ENCODE measurements at places on chromosomes 16 and 17.

GRCh38 chr16:28086186-28087139, 22.9 kb upstream of the GSG1L start:
- DNase-seq, result no peak

GRCh38 chr17:3794557-3795389, 6.2 kb downstream of the ITGAE start:
- no peak for DNase-seq

- DNase-seq, result peak; percentile 69
Observed at GRCh38 chr17:57889892-57890856, 40.3 kb upstream of the MRPS23 start.

DNA sequence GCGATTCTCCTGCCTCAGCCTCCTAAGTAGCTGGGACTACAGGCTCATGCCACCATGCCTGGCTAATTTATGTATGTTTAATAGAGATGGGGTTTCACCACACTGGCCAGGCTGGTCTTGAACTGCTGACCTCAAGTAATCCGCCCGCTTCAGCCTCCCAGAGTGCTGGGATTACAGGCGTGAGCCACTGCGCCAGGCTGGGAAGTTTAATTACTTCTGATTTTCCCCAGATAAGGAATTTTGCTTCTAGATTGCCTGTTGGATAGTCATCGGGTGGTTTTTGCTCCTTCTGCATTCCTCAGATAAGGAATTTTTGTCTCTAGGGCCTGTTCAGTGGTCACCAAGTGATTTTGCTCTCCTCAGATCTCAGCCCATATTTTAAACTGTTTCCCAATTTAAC, 112.5 kb downstream of the MAP2K4 start:
- no peak for DNase-seq

- DNase-seq, result no peak
Observed at GRCh38 chr16:85550422-85550864, 62.7 kb upstream of the GSE1 start.

DNA sequence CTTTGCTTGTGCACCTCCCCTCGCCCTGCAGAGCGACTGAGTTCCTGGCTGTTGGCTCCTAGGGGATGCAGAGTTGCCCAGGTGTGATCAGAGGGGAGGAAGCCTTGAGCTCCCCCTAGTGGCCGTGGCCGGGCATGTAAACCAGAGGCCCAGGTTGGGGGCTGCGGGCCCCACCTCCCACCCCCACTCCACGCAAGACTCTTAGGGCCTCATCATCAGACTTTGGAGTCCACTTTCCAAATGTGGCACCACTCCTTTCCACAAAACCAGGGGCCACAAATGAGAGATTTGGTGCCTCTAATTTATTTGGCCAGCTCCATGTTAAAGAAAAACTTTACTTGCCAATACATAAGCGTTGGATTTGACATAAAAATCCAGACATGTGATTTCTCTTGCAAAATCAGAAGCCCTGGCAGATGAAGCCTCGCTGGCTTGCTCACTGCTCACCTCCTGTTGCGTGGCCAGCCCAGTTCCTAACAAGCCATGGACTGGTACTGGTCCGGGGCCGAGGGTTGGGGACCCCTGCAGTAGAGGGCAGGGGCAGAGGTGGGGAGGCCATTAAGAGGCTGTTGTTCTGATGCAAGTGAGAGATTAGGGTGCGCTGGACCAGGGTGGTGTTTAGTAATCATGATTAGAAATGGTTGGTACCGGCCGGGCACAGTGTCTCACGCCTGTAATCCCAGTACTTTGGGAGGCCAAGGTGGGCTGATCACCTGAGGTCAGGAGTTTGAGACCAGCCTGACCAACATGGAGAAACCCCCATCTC, 28.7 kb upstream of the GAS7 start:
- peak; percentile 31 for DNase-seq

DNA sequence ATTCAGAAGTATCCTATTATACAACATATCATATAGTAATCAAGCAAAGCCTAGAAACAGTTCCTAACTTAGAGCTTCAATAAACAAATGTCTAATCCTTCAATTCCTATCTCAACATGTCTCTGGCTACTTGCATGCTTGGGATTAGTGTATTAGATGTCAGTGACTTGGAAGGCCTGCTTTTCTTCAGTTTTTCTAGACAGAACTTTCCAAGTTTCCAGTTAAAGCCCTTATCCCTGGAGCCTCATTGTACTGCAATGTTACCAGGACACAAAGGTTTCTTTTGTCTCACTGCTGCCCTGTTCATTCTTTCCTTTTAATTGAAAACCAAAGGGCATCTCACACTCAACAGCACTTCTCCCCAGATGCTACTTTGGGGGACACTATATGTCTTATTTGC, 16.5 kb downstream of the PSME3IP1 start:
- no peak for DNase-seq

DNA sequence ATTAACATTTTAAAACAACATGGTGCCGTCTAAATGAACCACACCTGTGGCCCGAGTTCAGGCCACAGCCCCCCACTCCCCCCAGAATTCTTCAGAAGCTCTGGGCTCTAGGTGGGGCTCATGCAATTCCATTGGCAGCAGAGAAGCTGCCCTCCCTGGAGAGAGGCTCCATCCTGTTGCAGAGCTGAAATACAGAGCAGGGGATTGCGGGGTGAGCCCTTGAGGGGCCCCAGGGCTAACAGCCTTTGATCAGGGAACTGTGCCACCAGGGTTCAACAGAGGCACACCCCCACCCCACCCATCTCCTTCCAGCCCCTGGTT, 69.3 kb downstream of the ABR start:
- DNase-seq, result peak; percentile 79

- peak; percentile 75 for DNase-seq
Observed at GRCh38 chr16:3058139-3059030, 7.1 kb upstream of the IL32 start.

DNA sequence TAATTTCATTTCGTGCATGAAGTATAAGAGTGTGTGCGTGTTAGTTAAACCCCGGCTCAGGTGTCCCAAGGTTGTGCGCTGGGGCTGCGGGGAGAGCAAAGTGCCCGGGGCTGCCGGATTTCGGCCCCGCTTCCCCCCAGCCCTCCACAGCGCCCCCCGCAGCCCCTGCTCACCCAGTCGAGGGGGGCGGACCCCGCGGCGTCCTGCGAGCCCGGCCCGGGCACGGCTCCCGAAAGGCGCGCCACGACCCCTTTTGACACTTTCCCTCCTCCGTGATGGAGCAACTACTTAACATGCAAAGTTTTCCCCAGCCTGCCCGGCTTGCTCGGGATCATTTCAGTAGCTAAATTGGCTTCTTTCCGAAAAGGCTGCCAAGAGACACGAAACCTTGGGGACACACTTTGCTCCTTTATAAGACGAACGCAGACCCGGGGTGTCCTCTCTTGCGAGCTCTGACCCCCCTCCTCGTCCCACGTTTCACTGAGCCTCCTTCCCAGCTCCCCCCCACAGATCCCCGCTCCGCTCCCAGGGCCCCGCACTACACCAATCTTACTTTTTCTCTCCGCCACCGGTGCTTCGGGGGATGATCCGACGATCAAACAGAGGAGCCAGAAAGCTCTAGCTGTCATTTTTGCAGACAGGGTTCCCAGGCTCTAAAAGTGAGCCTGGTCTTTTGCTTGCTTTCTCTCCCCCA, 552 bp downstream of the C17orf58 start:
- DNase-seq, result peak; percentile 19

DNA sequence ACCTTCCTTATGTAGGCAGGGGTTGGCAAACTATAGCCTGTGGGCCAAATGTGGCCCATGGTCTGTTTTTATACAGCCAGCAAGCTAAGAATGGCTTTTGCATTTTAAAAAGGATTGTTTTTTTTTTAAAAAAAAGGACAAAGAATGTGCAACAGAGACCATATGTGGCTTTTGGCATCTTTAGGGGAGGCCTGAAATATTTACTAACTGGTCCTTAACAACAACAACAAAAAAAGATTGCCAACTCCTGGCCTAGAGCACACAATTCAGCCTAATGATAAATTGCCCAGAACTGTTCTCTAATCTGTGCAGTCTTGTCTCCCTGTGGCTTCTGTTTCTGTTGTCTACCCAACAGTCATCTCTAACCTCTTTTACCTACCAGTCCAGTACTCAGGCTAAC, 67.1 kb downstream of the SSH2 start:
- no peak for DNase-seq

GRCh38 chr17:67959510-67959909, 36.8 kb downstream of the C17orf58 start:
- DNase-seq, result peak; percentile 43

- DNase-seq, result no peak
Observed at GRCh38 chr16:85395913-85396878, 216.9 kb upstream of the GSE1 start.

DNA sequence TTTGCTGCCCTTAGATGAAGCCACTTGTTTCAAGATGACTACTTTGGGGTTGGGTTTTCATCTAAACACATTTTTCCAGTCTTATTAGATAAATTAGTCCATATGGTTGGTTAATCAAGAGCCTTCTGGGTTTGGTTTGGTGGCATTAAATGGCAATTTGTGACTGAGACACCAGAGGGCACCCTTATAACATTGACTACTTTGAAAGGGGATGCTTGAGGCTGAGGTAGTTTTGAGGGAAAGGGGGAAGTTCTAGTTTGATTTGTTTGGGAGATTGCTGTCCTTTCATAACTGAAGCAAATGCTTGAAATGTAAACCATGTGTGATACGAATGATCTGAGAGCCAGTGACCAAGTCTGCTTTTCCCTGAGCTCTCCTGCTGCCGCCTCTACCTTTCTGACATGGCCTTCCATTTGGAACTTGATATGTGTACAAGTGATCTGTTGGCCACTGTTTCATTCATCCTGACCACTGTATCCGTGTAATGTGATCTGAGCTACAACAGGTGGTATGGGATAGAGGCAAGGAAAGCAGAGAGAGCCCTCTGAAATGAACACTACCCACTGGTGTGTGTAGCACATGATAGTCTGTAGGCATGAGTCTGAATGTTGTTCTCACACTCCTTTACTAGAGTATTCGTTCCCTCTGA, 5.8 kb upstream of the RARA start:
- peak; percentile 62 for DNase-seq

DNA sequence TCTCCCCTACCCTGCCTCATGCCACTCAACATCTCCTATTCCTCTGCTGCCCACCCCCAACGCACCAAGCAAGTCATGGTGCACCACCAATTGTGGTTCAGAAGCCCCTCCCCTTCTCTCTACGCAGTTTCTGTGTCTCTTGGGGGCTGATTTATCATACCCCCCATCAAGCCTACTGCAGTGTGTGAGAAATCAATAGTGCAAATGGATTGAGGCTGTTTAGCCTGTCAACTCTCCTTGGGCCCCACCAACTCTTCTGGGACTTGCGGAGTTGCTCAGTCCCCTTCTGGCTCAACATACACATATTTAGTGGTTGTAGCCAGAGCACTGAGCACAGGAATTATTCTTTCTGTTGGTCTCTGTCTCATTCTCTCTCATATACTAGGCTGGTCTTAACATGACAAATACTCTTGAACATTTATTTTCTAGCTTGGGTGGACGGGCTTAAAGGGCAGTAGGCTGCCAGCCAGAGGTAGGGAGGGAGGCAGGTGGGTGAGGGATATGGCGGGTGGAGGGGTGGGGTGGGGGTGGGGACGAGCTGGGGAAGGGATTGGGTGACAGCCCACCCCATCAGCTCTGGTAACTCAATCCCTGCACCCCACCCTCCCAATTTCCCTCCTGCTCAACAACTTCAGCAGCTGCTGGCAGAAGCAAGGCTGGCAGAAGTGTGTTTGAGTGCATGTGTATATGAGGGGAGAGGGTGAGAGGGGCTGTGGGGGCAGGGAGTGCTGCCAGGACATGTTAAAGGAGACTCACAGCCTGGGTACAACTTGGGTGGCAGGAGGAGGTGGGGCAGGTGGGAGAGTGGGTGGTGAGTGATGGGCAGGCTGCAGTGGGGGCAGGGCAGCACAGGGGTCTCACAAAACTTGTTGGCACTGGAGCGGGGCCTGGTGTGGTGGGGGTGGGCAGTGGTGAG, 4.9 kb downstream of the RARA start:
- DNase-seq, result no peak

- peak; percentile 63 for DNase-seq
Observed at GRCh38 chr16:88437367-88437964, 15.6 kb upstream of the ZFPM1 start.

Data from transverse colon (tissue), 4 donors.